Activated T-cell treated with anti-CD3 and anti-CD28 coated beads for 24 hours (primary cell): ENCODE measurements at places on chromosomes 11 and 22.

- no peak for DNase-seq
These were observed 92.8 kb upstream of the APOA1 start for GRCh38 chr11:116930177-116930576.

DNA sequence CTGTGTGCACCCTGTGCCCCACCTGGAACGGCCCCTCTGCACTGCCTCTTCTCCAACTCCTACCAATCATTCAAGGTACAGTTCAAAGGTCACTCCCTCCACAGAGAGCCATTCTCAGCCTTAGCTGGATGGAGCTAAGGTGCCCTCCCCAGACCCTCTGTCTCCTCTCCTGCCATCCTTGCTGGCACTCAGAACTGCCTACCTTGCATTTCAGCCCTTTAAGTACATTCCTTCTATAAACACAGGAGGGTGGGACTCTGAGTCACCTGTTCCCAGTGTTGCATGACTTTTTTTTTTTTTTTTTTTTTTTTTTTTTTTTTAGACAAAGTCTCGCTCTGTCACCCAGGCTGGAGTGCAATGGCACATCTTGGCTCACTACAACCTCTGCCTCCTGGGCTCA is 8.6 kb downstream of the TTLL1 start:
- DNase-seq: no peak

DNA sequence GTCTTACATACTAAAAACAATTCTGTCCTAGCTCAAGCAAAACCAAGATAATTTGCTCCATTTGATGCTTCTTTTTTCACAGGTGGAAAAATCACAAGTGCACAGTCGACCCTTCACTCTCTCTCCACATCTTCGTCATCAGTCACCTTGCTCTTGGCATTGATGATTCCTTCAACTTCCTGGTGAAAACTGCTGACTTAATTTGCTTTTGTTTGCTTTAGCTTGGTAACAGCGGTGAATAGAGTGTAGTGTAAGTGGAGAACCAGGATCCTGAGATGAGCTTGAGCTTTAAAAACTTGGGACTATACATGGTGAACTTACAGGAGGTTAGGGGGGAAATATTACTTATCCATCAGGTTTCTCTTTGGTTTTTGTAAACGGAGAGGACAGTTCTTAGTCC is 331.1 kb upstream of the ARHGAP42 start:
- no peak for DNase-seq

GRCh38 chr11:119496469-119496868 is 73.5 kb upstream of the THY1 start:
- no peak for DNase-seq

DNA sequence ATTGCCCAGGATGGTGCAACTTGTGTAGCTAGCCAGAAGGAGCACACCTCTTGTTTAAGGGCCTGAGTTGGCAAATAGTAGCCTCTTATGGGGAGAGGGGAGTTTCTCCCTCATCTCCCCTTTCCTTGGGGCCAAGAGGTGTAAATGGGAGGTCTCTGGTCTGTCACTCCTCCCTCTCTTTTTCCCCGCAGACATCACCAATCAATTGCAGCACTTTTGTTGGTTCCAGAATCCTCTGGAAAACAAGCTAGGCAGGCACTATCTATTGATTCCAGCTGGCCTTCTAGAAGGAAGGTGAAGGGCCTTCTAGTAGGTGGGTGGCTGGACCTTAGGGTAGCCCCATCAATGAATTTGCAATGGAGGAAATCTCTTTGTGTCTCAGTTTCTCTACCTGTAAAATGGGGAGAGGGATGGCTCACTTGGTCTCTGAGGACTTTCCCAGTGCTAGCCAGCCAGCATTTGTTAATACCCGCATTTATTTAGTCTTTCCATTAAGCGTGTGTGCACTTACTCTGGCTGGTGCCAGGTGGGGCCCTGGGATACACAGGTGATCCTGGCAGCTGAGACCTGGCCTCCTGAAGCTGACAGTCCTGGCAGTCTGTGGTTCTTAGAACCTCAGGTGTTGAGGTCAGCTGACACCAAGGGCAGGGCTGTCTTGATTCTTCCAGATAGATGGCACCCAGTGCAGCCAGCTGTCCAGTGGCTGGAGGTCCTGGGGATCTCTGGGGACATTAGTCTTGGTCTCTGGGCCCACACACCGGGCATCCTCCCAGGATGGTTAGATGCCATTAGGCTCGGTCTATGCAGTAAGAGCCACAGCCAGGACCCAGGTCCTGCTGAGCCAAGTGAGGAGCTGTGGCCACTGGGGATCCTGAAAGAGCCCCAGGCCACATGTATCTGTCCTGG is 51.7 kb downstream of the TSPAN18 start:
- DNase-seq: no peak

DNA sequence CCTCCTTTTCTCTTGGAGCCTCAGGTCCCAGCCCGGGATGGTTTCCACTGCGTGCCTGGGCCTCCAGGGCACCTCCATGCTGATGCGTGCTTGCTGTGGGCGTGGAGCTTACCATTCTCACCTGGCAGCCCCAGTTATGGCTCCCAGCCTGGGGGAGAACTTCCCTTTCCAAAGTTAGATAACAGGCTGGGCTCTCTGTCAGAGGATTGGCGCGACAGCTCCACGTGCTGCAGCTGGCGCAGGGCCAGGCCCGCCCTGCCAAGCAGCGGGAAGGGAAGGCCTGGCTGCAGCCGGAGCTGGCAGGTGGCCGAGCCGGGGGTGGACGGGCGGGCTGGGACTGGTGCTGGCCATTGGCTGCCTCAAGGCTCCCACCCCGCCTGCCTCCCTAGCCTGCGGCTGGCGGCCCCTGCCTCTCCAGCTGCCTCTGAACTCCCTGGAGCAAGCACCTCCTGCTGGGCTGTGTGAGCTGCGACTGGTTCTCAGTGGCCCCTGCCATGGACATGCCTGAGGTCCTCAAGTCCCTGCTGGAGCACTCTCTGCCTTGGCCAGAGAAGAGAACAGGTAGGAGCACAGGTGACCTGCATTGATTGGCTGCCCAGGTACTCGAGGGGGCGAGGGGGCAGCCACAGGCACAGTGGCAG is 14.6 kb upstream of the TEF start:
- no peak for DNase-seq
